ENCODE measurements at places on chromosomes 13 and 19.
A peak's percentile ranks its signal among the peaks of the same experiment; 100 is the strongest.

GRCh38 chr13:93345770-93346169, 119.2 kb downstream of the GPC6 start:
- no peak for DNase-seq

- no peak for DNase-seq
Observed at GRCh38 chr19:56144376-56144775, 3.3 kb downstream of the ZNF444 start.

GRCh38 chr19:23565256-23565655, 121.8 kb downstream of the ZNF675 start:
- DNase-seq = no peak

DNA sequence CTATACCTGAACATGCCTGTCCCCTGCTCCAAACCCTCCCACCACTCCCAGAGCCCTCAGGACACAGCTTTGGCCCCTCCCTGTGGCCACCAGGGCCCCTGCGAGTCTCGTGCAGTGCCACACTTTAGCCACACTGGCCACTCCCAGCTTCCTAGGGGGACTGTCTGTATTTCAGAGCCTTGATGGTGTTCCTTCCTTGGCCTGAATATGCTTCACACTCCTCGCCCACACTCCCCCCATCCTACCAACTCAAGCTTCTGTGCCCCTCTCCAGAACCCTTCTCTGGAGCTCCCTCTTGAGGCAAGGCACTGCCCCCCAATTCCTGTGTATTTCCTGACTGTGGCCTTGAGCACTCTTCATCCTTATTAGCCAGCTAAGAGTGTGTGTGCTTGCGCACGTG, 80.2 kb downstream of the DPF1 start:
- no peak for DNase-seq

DNA sequence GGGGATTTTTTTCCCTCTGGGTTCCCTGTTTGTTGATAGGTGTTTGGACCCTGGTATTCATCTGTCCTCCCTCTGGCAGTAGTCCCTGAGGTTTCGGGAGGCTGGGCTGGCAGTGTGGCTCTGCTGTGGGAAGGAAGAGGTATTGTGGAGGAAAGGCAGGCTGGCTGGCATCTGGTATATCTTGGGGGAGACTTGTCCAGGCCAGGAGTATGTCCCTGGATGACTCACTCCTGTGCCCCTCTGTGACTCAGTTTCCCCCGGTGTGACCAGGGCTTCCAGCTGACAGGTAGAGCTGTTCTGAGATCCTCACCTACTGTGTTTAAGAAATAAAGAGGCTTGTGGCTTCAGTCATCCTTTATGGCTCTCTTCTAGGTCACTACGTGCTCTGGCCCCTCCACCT, 14.2 kb upstream of the ZNF492 start:
- no peak for DNase-seq

DNA sequence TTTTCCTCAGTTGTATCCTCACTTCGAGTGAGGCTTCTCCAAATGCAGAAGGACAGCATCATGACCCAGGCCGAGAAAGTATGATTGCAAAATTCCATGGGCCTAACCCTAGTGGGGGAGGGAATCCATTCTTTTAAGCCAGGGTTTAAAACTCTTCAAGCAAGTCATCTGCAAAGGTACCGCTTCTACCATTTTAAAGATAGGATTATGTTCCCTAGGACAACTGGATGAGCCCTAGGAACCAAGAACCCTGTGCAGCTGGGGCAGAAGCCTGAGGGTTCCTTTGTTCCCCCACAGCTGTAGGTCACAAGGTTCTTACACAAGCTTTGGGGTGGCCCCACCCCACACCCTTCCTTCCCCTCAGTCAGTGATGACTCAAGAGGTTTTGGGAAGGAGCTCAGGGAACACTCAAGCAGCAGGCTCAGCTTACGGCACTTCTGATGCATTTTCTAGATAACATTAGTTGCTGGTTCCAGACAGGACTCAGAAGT, 13.5 kb downstream of the ARL11 start:
- no peak for DNase-seq

- no peak for DNase-seq
Observed at GRCh38 chr13:50654331-50654730, 189.2 kb downstream of the DLEU7 start.

GRCh38 chr13:79989217-79989661, 351.7 kb downstream of the SPRY2 start:
- no peak for DNase-seq

DNA sequence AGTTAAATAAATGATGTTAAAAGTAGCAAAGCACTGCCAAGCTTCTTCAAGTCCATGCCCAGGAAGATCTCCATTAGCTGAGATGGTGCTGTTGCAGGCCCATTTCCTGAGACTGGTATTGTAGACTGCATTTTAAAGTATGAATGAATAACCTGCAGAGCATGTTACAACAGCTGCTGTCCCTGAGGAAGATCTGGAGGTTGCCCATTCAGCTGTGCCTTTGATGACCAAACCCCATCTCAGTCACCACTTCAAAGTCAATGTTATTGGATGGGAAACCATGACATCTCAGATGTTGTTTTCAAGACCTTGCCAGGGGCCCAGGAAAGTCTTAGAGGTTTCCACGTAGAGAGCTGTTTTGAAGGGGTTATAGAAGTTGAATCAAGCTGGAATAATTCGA, 281.3 kb downstream of the MTUS2 start:
- DNase-seq = no peak

DNA sequence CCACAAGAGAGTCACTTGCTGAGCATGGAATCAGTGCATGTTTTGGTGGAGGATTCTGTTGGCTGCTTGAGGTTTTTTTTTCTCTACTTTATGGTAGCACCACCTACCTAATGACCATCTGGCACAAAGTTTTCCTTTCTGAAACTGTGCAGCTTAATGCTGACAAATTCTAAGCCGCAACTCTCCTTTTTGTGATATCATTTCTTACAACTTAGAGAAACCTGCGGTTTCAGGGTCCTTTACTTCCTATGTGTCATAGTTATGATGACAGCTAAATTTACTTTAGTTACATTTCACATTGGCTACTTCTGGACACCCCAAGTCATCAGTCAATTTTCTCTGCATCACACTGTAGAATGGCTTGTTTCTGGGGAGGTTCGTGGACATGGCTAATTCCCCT, 115.4 kb upstream of the TMTC4 start:
- DNase-seq = no peak

DNA sequence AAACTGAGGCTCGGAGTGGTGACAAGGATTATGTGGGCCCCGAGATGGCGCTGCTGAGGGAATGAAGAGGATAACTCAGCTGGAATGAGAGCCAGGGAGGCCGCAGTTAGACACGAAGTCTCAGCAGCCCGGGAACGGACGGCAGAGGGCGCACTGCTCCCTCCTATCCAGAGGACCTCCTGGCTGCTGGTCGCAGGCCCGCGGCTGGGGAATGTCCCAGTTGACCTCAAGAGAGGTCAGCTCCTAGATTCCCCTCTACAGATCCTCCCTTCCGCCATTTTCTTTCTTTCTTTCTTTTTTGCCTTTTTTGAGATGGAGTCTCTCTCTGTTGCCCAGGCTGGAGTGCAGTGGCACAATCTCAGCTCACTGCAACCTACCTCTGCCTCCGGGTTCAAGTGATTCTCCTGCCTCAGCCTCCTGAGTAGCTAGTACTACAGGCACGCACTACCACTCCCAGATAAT, 24.1 kb upstream of the ASPDH start:
- DNase-seq = peak; percentile 84

DNA sequence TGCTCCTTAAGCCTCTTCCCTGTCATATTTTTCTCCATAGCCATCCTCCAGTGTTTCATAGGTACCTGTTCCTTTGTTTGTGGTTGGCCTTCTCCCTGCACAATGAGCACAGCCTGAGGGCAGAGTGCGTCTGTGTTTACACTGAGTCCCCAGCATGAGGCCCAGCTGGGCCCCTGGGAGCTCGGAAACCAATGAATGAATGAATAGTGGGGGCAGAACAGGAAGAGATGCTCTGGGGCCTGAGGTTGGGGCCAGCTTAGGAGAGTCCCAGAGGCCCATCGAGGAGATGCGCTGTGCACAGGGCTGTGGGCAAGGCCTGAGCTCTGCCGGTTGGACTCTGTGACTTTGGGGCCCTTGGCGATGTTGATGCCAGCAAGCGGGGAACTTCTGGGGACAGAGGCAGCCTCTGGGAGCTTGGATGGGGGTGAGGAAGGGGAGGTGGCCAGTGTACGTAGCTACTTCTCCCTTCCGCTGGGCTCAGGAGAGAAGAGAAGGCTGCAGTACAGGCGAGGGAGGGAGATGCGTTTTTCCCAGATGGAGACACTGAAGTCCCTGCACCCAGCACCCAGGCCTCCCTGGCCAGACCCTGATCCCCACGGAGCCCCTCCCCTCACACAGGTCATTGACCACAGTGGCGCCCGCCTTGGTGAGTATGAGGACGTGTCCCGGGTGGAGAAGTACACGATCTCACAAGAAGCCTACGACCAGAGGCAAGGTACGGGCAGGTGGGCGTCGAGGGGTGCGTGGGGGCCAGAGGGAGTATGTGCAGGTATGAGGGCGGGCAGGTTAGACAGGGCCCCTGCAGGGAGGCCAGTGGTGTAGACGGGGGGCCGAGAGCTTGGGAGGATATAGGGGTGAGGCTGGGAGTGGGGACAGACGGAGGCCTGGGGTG, 5.1 kb downstream of the TBCB start:
- no peak for DNase-seq

DNA sequence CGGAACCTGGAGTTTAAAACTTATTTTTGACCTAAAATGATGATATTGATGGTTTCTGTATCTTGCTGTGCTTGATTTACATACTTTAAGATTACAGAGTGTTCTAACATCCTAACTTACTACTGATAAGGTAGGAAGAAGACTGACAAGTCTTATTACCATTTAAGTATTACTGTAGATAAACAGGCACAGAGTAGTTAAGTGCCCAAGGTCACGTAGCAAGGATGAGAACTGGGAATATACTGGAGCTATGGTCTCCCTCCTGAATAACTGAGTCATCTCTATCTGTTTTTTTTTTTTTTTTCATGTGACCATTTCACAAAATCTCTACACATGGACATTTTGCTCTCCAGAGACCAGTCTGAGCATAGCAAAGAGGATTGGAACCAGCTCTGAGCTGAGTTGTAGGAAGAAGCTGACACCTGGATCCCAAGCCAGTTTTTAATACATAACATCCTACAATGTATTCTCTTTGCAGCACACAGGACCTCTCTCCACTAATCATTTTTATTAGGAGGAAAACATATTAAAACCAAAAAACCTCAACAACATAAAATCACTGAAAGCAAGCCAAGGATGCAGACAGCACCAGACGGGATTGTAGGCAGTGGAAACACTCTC, 173.5 kb downstream of the DNAJC15 start:
- DNase-seq = no peak

DNA sequence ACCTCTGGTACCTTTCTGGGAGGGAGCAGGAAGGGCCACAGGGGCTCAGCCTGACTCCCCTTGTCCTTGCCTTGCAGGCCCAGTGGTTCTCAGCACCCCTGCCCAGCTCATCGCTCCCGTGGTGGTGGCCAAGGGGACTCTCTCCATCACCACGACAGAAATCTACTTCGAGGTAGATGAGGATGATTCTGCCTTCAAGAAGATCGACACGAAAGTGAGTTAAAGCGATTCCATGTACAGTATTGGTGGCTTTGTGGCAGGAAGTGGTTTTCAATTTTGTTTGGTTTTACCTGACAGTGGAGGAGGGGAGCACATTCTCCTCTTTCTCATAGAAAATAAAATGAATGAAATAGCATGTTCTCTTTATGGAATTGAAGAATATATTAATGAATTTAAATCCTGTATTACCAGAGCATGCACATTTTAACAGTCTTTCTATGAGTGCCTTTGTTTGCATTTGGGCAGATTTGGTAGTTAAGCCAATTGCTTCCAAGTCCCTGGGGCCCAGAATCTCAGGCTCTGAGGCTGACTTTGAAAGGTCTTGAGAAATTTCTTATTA, 4.1 kb downstream of the MAB21L1 start:
- DNase-seq = no peak

GRCh38 chr19:41691268-41691970, 3.3 kb upstream of the CEACAM7 start:
- DNase-seq = no peak

DNA sequence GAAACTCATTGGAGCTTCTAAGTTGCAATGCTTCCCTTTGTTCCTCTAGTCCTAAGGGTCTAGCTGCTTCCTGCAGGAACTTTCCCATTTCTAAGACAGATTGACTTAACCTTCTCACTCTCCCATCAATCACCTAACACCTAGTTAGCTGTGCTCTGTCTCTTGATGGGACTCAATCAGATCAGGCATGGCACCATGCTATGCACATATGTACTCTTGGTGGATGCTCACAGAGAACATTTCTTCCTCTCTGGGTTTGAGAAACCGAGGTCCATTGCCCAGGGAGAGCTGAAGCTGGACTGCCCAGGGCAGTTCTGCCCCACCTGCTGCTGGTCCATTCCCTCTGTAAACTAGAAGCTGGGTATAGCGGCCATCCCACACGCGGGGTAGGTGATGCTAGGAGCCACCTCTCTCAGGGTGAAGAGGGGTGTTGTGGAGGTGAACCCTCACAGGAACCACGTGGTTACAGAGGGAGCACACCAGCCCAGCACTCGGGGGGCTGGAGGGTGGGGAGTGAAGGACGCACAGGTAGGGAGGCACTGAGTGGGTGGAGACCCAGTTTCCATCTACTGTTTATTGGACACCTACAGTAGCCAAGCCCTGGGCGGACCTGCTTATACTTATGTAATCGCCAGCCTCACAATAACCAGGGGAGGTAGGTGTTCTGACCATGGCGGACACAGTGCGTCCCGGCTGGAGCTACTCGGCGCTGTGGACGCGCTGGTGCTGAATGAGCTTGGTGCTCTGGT, 3.1 kb upstream of the UBE2M start:
- DNase-seq = no peak

GRCh38 chr19:16340092-16340491, 15.5 kb downstream of the KLF2 start:
- no peak for DNase-seq

GRCh38 chr13:79995334-79995733, 345.6 kb downstream of the SPRY2 start:
- DNase-seq = no peak

DNA sequence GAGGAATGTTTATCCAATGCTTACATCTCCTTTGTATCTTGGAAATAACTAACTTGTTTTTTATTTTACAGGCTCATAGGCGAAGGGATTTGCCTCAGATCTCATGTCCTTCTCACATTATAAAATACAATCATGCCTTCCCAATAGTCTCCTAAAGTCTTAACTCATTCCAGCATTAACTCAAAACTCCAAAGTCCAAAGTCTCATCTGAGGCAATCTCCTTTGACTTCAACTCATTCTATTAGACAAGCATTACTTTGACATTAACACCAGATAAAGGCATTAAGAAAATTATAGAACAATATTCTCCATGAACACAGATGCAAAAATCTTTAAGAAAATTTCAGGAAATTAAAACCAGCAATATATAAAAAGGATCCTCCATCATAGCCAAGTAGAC, 137.6 kb downstream of the DNAJC3 start:
- no peak for DNase-seq
